Fibroblast of pulmonary artery (primary cell): ENCODE measurements at places on chromosomes 12 and 14.

DNA sequence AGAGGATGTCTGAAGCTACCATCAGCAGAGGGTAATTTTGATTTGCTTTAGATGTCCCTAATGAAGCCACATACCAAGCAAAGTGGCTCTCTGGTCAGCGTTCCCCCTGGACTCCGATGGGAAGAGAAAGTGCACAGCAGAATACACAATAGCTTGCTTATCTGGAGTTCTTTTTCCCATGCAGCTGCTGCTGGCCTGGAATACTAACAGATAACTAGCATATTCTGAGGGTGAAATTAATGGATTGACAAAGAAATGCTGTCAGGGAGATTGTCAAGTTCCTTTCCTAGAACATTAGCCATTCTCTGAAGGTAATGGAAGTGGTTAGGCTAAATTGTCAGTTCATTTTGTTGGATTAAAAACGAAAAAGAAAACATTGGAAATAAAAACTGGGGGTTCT, 391.3 kb downstream of the FLRT2 start:
- no peak for DNase-seq

GRCh38 chr12:127893895-127894609, 372.9 kb upstream of the TMEM132C start:
- DNase-seq = no peak

DNA sequence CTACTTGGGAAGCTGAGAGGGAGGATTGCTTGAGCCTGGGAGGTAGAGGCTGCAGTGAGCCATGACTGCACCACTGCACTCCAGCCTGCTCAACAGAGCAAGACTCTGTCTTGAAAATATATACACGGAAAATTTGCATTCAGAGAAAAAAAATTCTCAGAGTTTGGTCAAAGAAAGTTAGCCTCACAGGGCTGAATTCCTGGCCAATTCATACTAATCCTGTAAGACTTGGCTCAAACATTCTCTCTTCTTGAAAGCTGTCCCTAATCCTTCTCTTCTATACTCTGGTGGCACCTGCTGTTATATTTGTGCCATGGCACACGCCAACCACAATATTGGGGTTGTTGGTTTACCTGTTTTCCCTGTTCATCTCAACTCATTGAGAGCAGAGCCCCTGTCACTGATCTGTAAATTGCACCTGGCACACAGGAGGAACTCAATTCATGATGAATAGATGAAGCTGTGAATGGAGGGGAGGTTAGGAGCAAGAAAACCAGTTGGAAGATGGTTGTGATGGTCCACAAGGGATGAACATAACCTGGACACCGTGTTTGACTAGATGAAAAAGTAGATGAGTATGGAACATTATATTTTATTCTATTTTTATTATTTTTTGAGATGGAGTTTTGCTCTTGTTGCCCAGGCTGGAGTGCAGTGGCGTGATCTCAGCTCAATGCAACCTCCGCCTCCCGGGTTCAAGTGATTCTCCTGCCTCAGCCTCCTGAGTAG, 36.8 kb upstream of the SPTSSA start:
- peak; percentile 37 for DNase-seq

DNA sequence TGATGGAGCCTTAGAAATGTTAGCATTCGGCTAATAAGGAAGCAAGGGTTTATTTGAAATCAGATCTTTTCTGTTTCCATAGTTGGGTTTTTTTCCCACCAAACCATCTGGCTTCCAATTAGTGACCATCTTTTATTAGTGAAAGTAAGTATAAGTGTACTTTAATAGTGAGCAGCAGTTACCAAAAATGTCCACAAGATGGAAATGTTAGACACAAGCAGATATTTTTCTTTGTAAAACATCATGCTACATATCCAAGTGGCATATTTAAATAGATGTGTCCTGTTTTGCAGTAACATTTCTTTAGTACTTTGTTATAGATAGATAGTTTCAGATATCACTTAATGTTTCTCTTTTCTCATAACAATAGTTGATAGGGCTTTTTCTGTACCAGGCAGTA, 28.8 kb downstream of the YEATS4 start:
- DNase-seq = peak; percentile 87

GRCh38 chr14:105774001-105774400, 247.6 kb downstream of the TMEM121 start:
- no peak for DNase-seq

GRCh38 chr12:9039397-9039977, 50.1 kb downstream of the KLRG1 start:
- DNase-seq = peak; percentile 61

- DNase-seq = peak; percentile 21
Observed at GRCh38 chr14:103488960-103489359, 33.7 kb downstream of the CKB start.

DNA sequence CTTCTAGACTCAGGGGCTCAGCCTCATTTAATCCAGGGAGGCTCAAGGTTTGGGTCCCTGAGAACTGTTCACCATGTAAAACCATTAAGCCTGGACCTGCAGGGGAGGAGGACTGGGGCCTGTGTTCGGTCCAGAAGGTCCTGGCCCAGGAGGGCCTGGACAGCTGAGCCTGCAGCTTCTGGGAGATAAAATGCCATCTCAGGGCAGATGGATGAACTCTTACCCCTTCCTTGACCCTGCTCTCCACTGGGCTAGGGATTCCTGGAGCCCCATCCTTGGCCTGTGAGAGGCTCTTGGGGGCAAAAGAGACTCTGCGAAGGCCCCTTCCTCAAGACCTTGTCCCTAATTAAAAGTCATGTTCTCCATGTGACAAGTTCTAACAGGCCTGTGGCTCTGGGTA, 51.2 kb downstream of the PRMT8 start:
- no peak for DNase-seq

- peak; percentile 96 for DNase-seq
Observed at GRCh38 chr14:68137704-68138619, 318.4 kb downstream of the RAD51B start.

DNA sequence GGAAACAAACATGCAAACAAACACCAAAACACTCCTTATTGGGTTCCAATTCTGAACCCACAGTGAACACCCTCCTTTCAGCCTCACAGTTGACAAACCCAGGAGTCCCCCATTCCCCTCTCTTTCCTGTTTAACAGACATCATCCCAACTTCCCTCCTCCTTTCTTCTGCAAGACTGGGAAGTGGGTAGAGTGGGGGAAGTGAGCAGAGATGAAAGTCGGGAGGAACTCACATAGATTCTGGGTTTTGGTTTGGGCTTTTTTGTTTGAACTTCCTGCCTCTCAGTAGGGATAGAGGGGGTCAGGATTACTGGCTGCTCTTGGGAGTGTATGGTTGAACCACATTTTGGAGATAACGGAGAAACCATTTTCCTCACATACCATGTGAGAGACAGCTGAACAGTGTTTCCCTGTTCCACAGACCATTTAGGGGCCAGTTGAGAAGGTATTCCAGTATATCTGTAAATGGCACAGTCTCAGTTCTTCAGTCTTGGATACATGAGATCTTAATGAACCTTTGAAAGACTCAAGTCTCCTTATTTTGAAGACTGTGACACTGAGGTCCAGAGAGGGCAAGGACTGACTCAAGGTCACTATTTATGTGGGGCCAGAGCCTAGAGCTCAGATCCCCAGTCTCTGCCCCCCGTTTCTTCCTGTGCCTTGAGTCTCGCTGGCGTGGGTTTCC, 3.9 kb upstream of the GPR84 start:
- no peak for DNase-seq

- DNase-seq = no peak
Observed at GRCh38 chr12:20656600-20656999, 38.5 kb upstream of the SLCO1C1 start.

DNA sequence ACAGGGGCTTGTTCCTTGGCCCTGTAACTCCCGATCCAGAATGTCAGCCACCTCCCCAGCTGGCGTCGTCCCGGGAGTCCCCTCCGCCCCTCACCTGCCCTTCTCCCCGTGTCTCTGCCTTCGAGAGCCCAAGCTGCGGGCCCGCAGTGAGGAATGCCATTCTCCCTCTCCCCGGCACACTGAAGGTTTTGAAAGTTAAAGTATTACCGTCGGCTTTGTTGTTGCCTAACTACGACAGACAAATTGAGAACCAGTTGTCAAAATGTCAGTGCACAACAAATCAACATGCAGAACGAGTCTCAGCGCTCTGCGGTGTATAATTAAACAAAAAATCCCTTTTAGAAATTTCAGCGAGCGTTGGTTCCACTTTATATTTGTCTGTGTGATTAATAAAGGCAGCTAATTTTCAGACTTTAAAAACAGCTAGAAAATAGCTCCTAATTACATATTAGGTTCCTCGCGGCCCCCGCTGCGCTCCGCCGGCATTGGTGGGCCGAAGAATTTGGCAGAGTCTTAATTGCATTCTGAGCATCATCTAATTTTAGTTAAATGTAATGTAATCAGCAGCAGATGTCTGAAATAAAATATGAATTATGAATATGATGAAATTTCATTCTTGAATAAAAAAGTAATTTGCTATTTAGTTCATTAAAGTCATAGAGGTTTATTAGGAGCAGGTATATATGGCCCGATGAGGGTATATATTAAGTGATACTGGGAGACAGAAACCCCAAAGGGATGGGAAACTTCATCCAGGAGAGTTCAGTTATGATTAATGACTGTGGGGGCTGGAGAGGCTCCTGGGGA, 40.3 kb downstream of the MVK start:
- no peak for DNase-seq

- no peak for DNase-seq
Observed at GRCh38 chr12:108399514-108399913, 60.4 kb upstream of the CMKLR1 start.

GRCh38 chr12:27177706-27178105, 66.4 kb upstream of the STK38L start:
- DNase-seq = peak; percentile 71

DNA sequence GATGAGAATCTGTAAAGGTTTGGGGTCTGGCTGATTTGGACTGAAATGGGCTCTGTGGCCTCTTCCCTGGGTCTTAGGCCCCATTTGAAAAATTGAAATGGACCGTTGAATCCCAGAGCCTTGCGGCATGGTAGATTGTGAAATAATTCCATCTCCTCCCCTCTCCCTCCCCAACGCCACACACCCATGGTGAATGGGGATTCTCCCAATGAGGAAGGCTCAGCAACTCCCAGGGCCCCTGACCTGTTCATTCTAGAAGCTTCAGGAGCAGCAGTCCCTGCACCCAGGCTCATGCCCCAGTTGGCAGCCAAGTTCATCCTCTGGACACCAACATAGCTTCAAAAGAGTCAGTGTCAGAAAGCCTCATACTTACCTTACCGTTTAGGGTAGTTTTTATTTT, 217.4 kb downstream of the ZFP36L1 start:
- DNase-seq = no peak

GRCh38 chr12:26748741-26749431, 84.1 kb downstream of the ITPR2 start:
- DNase-seq = peak; percentile 61

DNA sequence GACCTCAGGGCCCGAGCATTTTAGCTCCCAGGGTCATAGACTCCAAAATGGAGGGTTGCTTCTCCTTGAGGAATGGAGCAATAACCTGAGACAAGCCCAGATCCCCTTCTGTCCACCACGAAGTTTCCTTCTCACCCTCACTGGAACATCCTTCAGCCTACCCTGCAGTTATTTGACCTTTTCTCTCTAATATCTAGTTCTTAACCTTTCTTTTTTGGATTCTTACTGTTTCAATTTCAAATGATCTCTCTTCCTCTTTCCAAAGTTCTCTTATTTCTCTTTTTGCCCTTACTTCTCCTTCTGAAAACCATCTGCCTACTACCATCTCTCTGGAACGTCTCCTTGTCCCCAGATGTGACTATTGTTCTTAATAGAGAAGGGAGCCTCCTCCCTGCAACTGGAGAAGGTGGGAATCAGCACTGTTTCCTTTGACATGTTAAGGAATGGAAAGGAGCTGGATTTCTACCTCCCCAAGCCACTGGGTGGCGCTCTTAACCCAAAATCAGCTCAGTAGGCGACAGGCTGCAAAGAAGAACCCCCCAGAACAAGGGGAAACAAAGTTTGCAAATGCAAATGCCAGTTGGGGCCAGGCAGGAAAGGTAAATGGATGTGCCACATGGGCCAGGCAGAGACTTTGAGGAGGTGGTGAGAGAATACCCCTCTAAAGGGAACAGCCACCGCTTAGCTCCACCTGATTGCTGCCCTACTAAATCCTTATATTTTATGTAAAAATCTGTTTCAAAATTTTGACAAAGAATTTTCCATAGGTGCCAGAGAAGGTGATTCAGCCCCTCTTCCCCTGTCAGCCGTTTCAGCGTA, 22.4 kb upstream of the PDE1B start:
- DNase-seq = peak; percentile 24

DNA sequence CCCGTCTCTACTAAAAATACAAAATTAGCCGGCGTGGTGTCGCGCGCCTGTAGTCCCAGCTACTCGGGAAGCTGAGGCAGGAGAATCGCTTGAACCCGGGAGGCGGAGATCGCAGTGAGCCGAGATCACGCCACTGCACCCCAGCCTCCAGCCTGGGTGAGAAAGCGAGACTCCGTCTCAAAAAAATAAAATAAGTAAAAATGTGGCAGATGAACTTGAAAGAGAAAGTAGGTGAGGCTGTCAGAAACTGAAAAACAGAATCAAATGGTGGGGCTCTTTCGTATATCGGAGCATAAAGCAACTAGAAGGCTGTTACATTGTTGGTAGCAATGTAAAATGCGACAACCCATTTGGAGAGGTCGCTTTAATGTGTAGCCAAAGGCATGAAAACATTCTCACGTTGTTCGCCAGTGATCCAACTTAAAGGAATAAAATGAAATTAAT, 767 bp upstream of the CCNT1 start:
- DNase-seq = no peak
